Lower lobe of right lung (tissue), 2 donors: ENCODE measurements at places on chromosomes 3 and 15. TPM values are rescaled to one million over a fixed set of nuclear protein-coding genes. Genes with fewer than 3 reads are reported as not detected.

The CAND2 gene
- total RNA-seq, result 6.4 TPM

The CPNE9 gene
- total RNA-seq, result 0.44 TPM

GRCh38 chr15:60370105-60370868 is 27.5 kb downstream of the ANXA2 start:
- H3K4me1 ChIP-seq, result peaks cover 56% of the 10 kb centered on the region
- H3K4me3 ChIP-seq, result no peak overlapping the region
- DNase-seq, result no peak
- peak overlapping the region; percentile 71 for H3K27ac ChIP-seq
- H3K36me3 ChIP-seq, result peaks cover 60% of the 10 kb centered on the region

- no peak for DNase-seq
- peaks cover 21% of the 10 kb centered on the region for H3K36me3 ChIP-seq
- H3K4me1 ChIP-seq, result peaks cover 6% of the 10 kb centered on the region
- no peak overlapping the region for H3K27ac ChIP-seq
Observed at GRCh38 chr3:36874424-36874823, 70.4 kb downstream of the TRANK1 start.

The TRAT1 gene
- 1.3 TPM for total RNA-seq

DNA sequence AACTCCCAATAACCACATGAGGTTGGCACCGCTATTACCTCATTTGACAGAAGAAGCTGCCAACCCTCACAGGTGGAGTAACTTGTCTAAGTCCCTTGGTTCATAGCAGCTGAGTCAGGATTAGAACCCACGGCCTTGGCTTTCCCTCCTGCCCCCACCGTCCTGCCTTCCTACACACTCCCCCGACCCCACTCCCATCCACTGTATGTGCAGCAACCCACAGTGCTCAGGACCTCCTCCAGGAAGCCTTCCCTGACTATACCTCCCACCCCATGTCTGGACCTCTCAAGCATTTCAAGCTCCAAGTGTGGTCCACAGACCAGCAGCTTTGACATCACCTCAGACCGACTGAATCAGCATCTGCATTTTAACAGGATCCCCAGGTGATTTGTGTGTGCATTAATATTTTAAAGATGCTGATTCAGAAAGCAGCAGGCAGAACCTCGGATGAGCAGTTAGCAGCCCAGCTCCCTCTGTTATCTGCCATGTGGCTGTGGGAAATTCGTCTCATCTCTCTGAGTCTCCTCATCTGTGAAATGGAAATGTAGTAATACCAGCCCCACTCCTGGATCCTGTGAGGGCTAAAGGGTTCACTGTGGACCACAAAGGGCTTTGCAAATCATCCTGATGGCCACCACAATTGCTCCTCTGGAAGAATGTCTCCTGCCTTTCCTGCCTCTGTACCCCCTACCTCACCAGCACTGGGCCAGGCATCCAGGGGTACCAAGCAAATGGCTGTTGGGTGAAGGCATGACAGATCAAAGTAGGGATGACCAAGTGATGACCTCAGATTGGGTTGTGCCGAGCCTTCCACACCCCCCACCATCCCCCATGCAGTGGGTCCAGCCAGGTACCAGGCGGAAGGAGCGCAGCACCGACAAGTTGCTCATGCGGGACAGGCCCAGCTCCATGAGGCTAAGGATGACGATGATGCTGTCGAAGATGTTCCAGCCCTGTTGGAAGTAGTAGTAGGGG is 62.7 kb downstream of the SCN5A start:
- H3K36me3 ChIP-seq, result no peaks in the 10 kb centered on the region
- H3K4me3 ChIP-seq, result no peak overlapping the region

DNA sequence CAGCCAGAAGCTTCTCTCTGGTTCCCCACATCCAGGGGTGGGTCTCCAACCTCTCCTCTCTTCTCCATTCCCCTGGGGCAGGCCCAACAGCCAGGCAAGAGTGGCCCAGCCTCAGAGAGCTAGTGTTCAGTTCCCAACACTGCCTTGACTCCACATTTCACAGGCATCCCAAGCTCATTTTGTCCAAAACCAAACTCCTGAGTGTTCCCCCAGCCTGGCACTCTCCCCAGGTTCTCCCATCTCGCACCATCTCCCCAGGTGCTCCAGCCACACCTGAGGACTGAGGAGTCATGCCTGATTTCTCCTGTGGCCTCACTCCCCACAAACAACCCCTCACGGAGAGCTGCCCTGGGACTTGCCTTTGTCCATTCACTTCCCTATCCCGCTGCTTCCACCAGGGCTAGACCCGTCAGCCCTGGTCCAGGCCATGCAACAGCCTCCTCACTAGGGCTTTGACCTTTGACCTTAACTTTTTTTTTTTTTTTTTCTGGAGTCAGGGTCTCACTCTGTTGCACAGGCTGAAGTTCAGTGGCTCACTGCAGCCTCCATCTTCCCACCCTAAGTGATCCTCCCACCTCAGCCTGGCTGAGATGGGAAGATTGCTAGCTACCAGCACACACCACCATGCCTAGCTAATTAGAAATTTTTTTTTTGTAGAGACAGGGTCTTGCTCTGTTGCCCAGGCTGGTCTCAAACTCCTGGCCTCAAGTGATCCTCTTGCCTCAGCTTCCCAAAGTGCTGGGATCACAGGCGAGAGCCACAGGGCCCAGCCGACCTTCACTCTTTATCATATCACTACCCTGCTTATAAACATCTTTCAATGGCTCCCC is 3.9 kb upstream of the CSK start:
- H3K27ac ChIP-seq, result peak overlapping the region; percentile 76
- peaks cover 57% of the 10 kb centered on the region for H3K4me1 ChIP-seq
- H3K36me3 ChIP-seq, result no peaks in the 10 kb centered on the region
- H3K4me3 ChIP-seq, result no peak overlapping the region

DNA sequence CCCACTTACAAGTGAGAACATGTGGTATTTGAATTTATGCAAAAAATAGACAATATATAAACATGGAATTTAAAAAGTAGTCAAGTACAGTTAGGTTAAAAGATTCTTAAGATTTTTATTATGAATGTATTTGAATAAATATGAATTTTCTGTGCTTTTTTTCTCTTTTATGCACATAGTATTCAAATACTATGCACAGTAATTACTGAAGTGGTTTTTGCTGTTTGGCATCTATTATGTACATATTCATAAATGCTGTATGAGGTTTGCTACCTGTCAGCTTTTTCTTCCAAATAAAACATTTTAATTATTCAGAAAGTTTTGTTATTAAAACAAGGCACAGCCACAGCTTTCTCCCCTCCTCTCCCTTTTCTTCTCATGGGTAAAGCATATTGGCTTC is 1272.7 kb downstream of the NSUN3 start:
- H3K36me3 ChIP-seq, result no peaks in the 10 kb centered on the region
- no peaks in the 10 kb centered on the region for H3K27me3 ChIP-seq
- H3K27ac ChIP-seq, result no peak overlapping the region
- H3K4me3 ChIP-seq, result no peak overlapping the region
- H3K4me1 ChIP-seq, result no peaks in the 10 kb centered on the region

GRCh38 chr3:40971191-40972168 is 227.8 kb upstream of the CTNNB1 start:
- no peaks in the 10 kb centered on the region for H3K27me3 ChIP-seq
- DNase-seq, result peak; percentile 78
- H3K27ac ChIP-seq, result peak overlapping the region; percentile 84
- H3K4me3 ChIP-seq, result no peak overlapping the region
- H3K4me1 ChIP-seq, result peaks cover 51% of the 10 kb centered on the region
- no peaks in the 10 kb centered on the region for H3K36me3 ChIP-seq

The AAGAB gene
- 24.9 TPM for total RNA-seq
